GM23338 (cell line): ENCODE measurements at places on chromosomes 2 and 18. TPM values are rescaled to one million over a fixed set of nuclear protein-coding genes. Genes with fewer than 3 reads are reported as not detected.

Gene COL3A1
- 0.17 TPM in 1 of 2 replicates, not detected in the other for total RNA-seq

Gene C2orf80
- 3.1 TPM in 1 of 2 replicates, not detected in the other for total RNA-seq

Gene RIT2
- 0.70 and 1.9 TPM in 2 replicates for total RNA-seq

Gene C1QL2
- total RNA-seq, result 0.69 and 1.2 TPM in 2 replicates

Gene FN1
- total RNA-seq, result 217 and 255 TPM in 2 replicates

Gene SOX11
- total RNA-seq, result 26.3 and 26.5 TPM in 2 replicates

Gene CFAP221
- 0.23 and 0.42 TPM in 2 replicates for total RNA-seq

Gene SH2D6
- total RNA-seq, result not detected in 2 replicates

Gene PSD4
- total RNA-seq, result 0.66 and 1.1 TPM in 2 replicates

Gene RAPH1
- 36.2 and 39.1 TPM in 2 replicates for total RNA-seq

Gene CNPPD1
- total RNA-seq, result 18.2 and 22.8 TPM in 2 replicates

Gene LIMS1
- total RNA-seq, result 30.9 and 36.9 TPM in 2 replicates

Gene STARD6
- total RNA-seq, result not detected in 2 replicates

Gene TGFA
- total RNA-seq, result 2.6 and 6.5 TPM in 2 replicates

Gene SERPINB11
- not detected in 2 replicates for total RNA-seq
